ENCODE measurements at places on chromosomes 6 and 20. TPM values are rescaled to one million over a fixed set of nuclear protein-coding genes. Genes with fewer than 3 reads are reported as not detected.

The PRKN gene
- total RNA-seq: 2.0 TPM

The SYCP2 gene
- 0.74 TPM for total RNA-seq

The OPRM1 gene
- total RNA-seq: not detected

The RPS6KA2 gene
- 89.7 TPM for total RNA-seq

Measured in fibroblast of the aortic adventitia (primary cell).